OCI-LY7 (cell line): ENCODE measurements at places on chromosomes 2 and 18.

DNA sequence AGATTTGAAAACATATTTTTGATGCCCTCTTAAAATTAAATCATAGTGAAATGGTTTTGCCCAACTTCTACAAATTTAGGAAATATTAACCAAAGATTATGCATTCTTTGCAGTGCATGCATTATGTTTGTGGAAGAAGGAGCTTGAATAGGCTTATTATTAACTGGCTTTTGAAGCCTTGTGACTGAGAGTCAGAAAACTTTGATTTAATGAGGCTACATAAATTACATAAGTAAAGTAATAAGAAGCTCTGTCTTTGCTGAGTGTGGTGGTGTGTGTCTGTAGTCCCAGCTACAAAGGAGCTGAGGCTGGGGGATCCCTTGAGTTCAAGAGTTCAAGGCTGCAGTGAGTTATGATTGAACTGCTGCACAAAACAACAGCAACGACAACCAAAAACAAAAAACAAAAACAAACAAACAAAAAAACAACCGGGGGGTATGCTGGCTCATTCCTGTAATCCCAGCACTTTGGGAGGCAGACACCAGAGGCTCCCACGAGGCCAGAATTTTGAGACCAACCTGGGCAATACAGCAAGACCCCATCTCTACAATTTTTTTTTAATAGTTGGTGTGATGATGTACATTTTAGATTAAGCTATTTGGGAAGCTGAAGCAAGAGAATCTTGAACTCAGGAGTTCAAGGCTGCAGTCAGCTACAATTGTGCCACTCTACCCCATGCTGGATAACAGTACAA lies 57.0 kb upstream of the LRRTM4 start:
- DNase-seq = no peak

DNA sequence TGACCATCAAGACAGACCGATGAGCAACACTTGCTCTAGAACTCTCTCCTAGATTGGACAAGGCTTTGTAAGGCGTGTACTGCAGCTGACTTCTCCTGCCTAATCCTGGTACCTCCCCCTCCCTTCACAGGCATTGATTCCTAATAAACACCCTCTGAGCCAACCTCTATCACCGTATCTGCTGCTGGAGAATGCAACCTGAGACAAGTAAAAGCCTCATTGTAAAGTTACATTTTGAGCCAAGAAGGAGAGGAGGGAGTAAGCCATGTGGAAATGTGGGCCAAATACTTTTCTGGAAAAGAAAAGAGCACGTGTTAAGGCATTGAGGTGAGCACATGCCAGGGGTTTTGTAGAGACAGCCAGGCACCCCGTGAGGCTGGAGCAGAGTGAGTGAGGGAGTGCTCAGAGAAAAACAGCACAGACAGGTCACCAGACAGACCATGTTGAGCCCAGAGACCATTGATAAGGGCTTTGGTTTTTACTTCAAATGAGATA lies 2.6 kb upstream of the WDFY1 start:
- no peak for DNase-seq

- peak; percentile 26 for DNase-seq
These were observed 55.4 kb downstream of the CDC42EP3 start for GRCh38 chr2:37615804-37616676.

- DNase-seq = no peak
These were observed 11.5 kb upstream of the GMCL1 start for GRCh38 chr2:69817729-69818501.

GRCh38 chr2:138390316-138390945 lies 111.1 kb upstream of the SPOPL start:
- no peak for DNase-seq

GRCh38 chr2:67752199-67752598 lies 310.6 kb downstream of the C1D start:
- DNase-seq = no peak

GRCh38 chr2:69734854-69735544 lies 6.9 kb upstream of the ANXA4 start:
- no peak for DNase-seq

DNA sequence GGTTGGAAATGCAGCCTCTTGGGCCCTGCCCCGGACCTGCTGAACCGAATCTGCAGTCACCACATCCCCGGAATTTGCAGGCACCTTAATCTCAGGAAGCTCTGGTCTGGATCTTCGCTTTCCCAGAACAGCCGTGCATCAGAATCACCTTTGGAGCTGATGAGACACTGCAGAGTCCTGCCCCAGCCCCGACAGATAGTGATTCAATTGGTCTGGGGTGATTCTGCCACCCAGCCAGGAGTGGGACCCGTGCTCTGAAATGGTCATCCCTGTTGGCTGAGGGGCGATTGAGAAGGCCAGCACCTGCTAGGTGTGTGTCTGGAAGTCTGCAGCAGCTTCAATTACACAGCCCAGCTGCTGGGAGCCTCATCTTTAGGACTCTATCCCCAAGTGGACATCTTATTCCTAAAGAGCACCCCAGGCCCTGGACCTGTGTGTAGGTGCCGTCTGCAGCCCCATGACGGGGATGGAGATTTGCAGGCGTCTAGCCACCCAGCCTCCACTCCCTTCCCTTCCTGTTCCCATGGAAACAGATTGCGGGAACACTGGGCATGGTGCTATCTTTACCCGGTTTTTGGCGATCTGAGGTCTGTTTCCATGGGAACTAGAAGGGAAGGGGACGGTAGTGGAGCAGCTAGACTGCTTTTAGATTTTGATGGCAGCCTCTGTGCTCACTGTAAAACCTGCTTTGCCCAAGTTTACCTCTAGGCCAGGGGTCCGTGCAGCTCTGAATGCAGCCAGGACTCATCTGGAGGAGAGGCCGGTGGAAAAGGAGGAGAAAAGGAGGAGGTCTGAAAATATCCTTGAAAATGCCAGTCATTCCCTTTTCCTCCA lies 156.1 kb downstream of the LDLRAD4 start:
- no peak for DNase-seq

DNA sequence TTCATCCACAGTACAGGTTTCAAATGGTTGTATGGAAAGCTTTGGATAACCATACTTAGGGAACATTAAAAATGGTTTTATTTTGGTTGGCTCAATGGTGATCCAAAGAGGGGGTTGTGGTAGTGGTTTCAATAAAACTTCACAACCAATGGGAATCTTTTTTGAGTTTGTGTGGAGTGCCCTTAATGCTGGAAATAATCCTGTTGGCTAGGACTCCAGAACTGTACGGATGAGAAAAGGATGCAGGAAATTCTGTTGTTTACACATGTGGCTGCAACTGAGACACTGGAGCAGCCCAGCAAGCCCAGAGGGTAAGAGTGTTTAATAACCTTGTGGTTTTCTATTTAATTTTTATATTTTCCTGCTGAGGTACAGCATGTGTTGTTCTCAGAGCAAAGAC lies at the start of gene CCDC102B:
TSS of gene CCDC102B (plus strand) at position 210 of the 400 bp plus-strand sequence. CDS start 38,684 bp downstream, outside the sequence.
- DNase-seq = no peak

GRCh38 chr2:88556026-88556425 lies 71.2 kb downstream of the EIF2AK3 start:
- DNase-seq = no peak
